Fibroblast of skin of scalp (primary cell): ENCODE measurements at places on chromosomes 13 and 19.

- DNase-seq: no peak
Observed at GRCh38 chr19:50361290-50362029, 4.0 kb downstream of the NAPSA start.

GRCh38 chr19:2455851-2456570 is 748 bp downstream of the LMNB2 start:
- DNase-seq: no peak

DNA sequence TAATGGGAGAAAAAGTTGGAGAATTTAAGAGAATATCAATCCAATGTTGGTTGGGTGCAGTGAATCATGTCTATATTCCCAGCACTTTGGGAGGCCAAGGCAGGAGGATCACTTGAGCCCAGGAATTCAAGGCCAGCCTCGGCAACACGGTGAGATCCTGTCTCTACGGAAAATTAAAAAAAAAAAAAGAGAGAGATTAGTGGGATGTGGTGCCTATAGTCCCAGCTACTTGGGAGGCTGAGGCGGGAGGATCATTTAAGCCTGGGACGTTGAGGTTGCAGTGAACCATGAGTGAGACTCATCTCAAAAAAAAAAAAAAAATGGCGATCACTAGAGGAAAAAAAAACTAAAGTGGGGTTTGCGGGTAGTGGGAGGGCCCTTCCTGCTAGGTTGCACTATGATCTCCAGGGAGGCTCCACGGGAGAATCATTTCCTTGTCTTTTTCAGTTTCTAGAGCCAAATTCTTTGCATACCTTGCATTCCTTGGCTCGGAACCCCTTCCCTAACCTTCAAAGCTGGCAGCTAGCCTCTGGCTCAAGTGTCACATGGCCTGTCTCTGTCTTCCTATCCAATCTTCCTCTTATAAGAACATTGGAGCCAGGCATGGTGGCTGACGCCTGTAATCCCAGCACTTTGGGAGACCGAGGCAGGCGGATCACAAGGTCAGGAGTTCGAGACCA is 5.8 kb upstream of the ERCC2 start:
- DNase-seq: peak; percentile 100

GRCh38 chr13:86918682-86919081 is 752.5 kb upstream of the SLITRK5 start:
- DNase-seq: no peak

- no peak for DNase-seq
Observed at GRCh38 chr13:50494138-50494537, 349.4 kb downstream of the DLEU7 start.
